Vagina (tissue), 2 donors: ENCODE measurements at places on chromosomes 3 and 15. TPM values are rescaled to one million over a fixed set of nuclear protein-coding genes. Genes with fewer than 3 reads are reported as not detected.
A peak's percentile ranks its signal among the peaks of the same experiment; 100 is the strongest.

The PTH1R gene
- 13.0 TPM for total RNA-seq

- no peaks in the 10 kb centered on the region for H3K36me3 ChIP-seq
- no peaks in the 10 kb centered on the region for H3K27me3 ChIP-seq
- peaks cover 10% of the 10 kb centered on the region for H3K4me1 ChIP-seq
- no peak overlapping the region for H3K4me3 ChIP-seq
- DNase-seq, result no peak
- H3K27ac ChIP-seq, result no peak overlapping the region
These were observed 45.2 kb upstream of the BDH1 start for GRCh38 chr3:197600796-197601565.

The CHRNA7 gene
- 10.1 TPM for total RNA-seq

DNA sequence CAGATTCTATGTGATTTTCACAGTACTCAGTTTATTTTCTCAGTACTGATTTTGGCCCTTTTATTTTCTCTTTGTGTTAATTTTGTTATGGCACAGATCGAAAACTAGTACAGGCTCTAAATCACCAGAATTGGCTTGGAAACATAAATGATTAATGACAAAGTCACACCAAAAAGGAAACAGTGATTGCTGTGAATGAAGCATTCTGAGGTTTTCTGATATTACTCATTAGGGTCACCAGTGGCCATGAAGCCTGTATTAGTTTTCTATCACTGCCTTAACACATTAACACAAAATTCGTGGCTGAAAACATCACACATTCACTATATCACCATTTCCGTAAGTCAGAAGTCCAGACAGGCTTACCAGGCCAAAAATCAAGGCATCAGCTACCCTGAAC, 343.0 kb upstream of the THRB start:
- H3K4me3 ChIP-seq, result no peak overlapping the region
- DNase-seq, result no peak
- H3K27me3 ChIP-seq, result no peaks in the 10 kb centered on the region
- H3K36me3 ChIP-seq, result no peaks in the 10 kb centered on the region
- no peak overlapping the region for H3K27ac ChIP-seq

DNA sequence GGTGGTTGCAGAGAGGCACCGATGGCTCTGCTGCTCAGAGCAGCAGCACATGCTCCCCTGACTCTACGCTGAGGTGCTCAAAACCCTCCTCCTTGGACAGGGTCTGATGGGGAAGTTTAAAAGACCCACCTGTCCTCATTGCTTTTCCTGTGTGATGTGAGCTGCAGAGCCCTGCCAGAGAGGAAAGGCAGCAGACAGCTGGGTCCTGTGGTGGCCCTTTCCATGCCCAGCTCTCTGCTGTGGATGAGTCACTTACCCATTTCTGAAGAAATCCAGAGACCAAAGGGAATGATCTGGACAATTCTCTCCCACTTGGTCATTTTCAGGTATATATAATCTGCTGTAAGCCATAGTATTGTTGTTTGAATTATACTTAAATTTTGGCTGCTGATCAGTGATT, 121.7 kb downstream of the CHDH start:
- no peaks in the 10 kb centered on the region for H3K36me3 ChIP-seq
- no peak for DNase-seq
- no peak overlapping the region for H3K27ac ChIP-seq
- no peak overlapping the region for H3K4me3 ChIP-seq
- no peaks in the 10 kb centered on the region for H3K27me3 ChIP-seq

DNA sequence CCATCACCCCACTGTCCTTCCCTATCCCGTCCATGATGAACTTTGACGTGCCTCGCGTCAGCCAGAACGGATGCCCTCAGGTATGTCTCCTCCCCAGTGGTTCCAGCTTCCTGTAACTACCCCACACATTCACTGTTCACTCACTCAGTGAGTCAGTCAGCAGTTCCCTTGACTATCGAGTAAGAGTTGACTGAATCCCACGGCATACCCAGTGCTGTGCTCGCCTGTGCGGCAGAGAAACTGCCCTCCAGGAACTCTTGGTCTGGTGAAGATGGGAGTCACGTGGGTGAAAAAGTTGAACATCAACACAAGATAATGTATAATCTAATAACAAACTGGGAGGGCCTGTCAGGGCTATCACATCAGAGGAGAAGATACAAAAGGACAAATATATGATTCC, 36.7 kb downstream of the CCDC33 start:
- H3K27me3 ChIP-seq, result no peaks in the 10 kb centered on the region
- DNase-seq, result no peak
- no peak overlapping the region for H3K4me3 ChIP-seq
- no peaks in the 10 kb centered on the region for H3K36me3 ChIP-seq
- no peaks in the 10 kb centered on the region for H3K4me1 ChIP-seq

- peaks cover 41% of the 10 kb centered on the region for H3K4me1 ChIP-seq
- no peak for DNase-seq
- peak overlapping the region; percentile 87 for H3K27ac ChIP-seq
- no peak overlapping the region for H3K4me3 ChIP-seq
- no peaks in the 10 kb centered on the region for H3K27me3 ChIP-seq
These were observed 1.5 kb upstream of the MAPKBP1 start for GRCh38 chr15:41772720-41773331.

The IL1RAP gene
- total RNA-seq, result 26.0 TPM

The CHMP2B gene
- 28.2 TPM for total RNA-seq

- H3K4me1 ChIP-seq, result peaks cover 41% of the 10 kb centered on the region
- DNase-seq, result no peak
- peak overlapping the region; percentile 68 for H3K4me3 ChIP-seq
- no peaks in the 10 kb centered on the region for H3K36me3 ChIP-seq
These were observed 20.4 kb upstream of the NFKBIZ start for GRCh38 chr3:101828691-101829436.

The KBTBD8 gene
- 0.49 TPM for total RNA-seq

The SNX4 gene
- total RNA-seq, result 27.5 TPM

The KCNH8 gene
- 2.0 TPM for total RNA-seq
